ENCODE measurements at places on chromosomes 12 and 14. TPM values are rescaled to one million over a fixed set of nuclear protein-coding genes. Genes with fewer than 3 reads are reported as not detected.

The ACVRL1 gene
- 31.9 TPM for total RNA-seq

The TOMM20L gene
- total RNA-seq = not detected

The KRT74 gene
- total RNA-seq = not detected

The METAP2 gene
- total RNA-seq = 45.5 TPM

The SIX1 gene
- total RNA-seq = 4.6 TPM

The CCDC198 gene
- not detected for total RNA-seq

The TPH2 gene
- total RNA-seq = not detected

The TMEM132C gene
- total RNA-seq = not detected

The AVPR1A gene
- 1.9 TPM for total RNA-seq

The OASL gene
- 0.26 TPM for total RNA-seq

The LHX5 gene
- not detected for total RNA-seq

The CIROP gene
- not detected for total RNA-seq

The SP1 gene
- 38.2 TPM for total RNA-seq

The FAM90A1 gene
- 0.13 TPM for total RNA-seq

The PLBD1 gene
- 0.86 TPM for total RNA-seq

The GPRC5A gene
- 56.1 TPM for total RNA-seq
